ENCODE measurements at places on chromosomes 12 and 14.

DNA sequence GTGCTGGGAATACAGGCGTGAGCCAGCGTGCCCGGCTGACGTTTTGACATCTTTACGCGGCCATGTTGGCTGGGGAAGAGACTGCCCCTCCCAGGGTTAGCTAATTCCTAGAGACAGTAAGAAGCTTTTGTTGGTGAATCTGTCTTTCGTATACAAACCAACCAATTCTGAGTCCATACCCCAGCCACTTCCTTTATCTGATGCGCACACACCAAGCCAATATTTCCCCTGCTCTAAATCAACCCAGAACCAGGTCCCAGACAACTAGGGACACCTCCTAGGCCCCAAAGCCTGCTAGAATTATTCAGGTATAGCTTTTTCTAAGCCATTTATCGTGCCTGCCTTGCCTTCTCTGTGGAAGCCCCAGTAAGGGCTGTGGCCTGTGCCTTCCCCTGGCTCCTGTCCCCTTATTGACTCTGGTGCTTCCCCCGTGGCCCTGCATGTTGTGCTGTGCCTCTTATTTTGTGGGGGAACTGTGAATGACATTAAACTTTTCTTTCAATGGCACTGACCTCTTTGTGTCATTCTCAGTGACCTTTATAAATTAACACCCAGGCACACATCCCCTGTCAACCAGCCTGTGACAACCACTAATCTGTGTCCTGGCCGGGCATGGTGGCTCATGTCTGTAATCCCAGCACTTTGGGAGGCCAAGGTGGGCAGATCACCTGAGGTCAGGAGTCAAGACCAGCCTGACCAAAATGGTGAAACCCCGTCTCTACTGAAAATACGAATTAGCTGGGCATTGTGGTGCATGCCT is 10.7 kb upstream of the EVL start:
- DNase-seq, result no peak

DNA sequence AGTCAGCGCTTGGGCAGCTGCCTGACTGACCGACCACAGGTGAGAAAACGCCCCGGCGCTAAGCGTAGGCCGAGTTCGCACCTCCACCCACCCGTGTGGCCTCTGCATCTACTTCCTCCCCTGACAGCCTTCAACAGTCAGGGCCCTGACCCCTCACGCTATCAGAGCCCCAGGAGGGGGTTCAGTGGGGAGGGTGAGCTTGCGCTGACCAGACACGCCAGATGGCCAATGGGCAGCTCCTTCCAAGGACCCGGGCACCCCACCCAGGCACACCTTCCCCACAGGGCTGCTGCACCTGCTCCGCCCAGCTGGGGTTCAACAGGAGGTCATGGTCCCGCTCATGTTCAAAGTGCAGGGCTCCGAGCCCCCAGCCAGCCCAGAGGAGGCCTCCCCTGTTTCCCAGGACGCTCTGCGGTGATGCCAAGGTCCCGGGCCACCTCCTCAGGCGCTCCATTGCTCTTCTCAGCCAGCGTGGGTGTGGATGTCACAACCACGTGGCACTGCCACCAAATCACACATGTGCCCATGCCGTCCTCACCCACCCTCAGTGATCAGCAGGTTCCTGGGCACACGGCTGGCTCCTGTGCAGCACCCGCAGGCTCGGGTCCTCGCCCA is 48.7 kb upstream of the BCL11B start:
- DNase-seq, result no peak

DNA sequence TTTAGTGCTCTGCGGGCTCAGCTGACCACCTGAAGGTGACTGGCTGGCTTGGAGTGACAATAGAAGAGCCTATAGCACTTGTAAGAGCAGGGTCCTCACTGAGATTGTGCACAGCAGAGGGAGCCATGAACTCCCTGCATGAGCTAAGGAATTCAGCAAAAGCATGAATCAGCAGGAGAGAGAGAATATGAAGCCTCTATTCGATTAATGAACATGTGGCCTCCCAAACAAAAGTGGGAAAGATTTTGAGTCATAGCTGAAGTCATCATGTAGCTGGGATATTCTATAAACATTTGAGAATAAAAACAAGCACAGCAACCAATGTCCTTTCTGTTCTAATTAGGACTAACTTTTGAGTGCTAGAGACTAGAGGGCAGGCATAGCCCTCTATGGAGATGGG is 626.6 kb downstream of the DIO2 start:
- DNase-seq, result no peak

DNA sequence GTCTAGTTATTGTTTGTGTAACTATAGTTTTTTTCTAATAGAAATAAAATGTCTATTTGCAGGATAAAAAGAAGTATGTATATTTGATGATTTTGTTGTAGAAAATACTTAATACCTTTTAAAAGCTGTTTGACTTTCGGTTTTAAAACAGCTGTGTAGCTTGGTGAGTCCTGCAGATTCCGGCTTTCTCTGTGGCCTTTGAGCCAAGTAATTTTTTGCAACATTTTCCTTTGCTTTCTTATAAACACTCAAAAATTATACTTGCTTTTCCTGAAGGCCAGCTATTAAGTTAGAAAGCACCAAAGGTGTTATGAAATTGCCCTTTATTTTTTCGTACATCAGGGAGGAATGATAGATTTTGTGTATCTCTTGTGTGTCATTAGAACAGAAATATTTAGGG is 63.6 kb downstream of the CRADD start:
- no peak for DNase-seq

- no peak for DNase-seq
Observed at GRCh38 chr12:1069846-1070245, 78.8 kb downstream of the ERC1 start.

DNA sequence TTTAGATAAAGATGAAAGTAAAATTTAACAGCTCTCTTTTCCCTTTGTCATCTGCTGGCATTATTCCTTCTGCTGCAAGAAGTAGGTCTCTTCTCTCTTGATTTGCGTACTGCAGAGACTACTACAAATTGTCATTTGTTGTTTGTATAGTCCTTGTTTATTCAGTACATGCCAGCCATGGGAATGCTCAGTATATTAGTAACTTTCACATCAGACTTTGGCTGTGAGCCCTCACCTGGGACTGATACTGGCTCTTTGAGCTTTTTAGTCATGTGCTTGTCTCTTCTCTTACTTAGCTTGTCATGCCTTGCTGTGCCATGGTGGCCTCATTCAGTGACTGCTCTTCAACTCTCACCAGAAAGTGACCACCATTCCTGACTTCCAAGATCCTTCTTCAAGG is 169.8 kb downstream of the PRKCH start:
- no peak for DNase-seq

DNA sequence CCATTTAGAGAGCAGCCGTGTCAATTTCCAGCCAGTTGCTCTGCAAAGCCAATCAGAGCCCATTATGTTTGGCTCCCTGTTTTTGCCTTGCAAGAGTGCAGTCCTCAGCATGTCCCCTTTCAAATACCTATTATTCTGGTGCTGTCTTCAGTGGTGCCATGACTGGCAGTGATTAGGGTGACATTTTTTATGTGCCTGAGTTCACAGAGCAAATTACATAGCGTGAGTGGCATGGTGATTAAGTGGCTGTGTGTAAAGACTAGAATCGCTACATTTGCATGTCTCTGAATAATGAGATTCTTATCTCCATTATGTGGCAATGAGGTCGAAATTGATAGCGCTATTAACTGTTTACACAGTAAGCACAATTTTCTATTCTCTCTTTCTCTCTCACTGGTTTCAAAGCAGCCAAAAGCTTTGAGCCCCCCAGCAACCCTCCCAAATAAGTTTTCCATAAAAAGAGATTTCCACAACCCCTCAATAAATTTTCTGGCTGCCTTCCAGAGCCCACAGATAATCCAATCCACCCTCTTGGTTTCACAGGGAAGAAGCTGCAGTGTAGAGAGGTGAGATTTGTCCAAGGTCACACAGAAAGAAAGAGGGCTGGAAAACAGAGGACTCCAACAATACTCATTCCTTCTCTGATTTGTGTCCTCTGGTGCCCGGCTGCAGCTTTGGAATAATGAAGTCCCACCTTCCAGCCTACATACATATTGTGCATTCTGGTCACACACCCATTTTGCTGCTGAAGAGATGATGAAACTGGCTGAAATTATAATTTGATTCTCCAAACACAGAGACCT is 58.8 kb upstream of the NUDT4 start:
- DNase-seq, result peak; percentile 83

- no peak for DNase-seq
Observed at GRCh38 chr12:48198672-48198971, 4.5 kb downstream of the OR10AD1 start.

DNA sequence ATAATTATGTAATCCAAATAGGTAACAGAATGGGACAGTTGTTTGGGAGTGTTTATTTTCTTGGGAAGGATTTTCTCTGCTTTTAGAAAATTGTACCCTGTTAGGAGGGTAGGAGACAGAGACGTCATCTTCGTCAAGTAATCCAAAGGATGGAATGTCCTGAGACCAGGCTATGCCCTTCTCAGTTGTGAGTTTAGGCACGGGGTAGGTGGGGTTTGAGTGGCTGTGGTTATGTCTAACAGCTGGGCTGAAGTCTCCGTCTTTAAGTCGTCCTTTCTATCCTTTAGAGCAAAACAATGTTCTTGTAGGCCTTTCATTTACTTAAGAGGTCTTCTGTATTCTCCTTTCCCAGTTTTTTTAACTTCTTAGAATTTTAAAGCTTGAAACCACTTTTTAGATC is 5.7 kb downstream of the SOCS2 start:
- DNase-seq, result no peak

DNA sequence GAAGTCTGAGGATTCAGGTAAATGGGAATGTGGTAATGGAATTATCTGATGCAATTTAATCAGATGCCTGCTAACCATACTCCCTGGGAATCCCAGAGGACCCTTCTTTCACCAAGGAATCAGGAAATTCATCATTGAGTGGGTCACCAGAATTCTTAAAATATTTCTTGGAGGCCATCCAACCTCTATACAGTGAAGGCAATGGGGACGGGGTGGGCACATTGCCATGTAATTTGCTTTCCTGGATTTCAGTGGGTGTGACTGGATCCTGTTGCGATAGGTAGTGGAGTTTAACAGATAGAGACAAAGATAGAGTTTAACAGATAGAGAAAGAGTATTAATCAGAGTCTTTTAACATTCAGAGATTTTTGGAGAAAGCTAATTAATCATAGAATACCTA is 394.4 kb downstream of the DAD1 start:
- DNase-seq, result no peak

DNA sequence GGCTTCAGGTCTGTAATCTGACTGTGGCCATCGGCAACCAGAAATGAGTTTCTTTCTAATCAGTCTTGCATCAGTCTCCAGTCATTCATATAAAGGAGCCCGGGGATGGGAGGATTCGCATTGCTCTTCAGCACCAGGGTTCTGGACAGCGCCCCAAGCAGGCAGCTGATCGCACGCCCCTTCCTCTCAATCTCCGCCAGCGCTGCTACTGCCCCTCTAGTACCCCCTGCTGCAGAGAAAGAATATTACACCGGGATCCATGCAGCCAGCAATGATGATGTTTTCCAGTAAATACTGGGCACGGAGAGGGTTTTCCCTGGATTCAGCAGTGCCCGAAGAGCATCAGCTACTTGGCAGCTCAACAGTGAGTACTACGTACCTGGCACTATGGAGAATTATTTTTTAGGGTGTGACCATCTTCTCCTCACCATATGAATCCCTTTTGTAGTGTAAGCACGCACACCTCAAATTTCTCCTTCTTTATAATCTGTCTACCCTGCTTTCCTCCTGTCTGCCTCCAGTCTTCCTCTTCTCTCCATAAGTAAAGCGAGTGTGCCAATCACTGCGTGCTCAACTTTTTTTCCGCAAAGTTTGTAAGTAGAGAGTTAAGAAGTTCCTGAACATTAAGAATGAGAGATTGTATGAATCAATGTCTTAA is at the start of gene TPH2:
Gene TPH2, plus strand, starts transcription at position 118 of the 658 bp plus-strand sequence. Its CDS starts 142 bp downstream, at position 260.
- peak; percentile 69 for DNase-seq

DNA sequence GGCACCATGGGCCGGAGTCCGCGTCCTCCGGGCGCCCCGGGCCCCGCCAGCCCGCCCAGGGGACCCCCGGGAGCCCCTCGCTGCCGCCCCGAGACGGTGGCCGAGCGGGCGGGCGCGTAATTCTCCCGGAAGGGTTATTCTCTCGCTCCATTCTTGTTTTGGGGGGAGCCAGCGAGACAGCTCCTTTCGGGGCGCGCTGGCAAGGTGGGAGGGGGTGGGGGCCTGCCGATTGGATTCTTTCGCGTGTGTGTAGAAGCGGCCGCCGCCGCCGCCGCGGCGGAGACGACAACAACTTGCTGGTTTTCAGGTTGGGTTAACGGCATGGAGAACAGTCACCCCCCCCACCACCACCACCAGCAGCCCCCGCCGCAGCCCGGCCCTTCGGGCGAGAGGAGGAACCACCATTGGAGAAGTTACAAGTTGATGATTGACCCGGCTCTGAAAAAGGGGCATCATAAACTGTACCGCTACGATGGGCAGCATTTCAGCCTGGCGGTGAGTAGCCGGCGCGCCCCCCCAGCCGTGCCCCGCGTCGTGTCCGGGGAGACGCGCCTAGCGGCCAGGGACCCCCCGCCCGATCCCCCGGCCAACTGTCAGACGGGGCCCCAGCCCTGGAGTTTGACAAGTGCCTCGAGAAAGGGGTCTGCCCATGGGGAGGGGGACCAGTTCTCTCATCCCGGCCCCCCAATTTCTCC is 755 bp downstream of the SETD1B start:
- no peak for DNase-seq

GRCh38 chr12:97638739-97639138 is 176.1 kb downstream of the RMST start:
- DNase-seq, result peak; percentile 17

GRCh38 chr12:18258929-18259328 is 2.4 kb upstream of the PIK3C2G start:
- no peak for DNase-seq

GRCh38 chr14:79328863-79329262 is 882.4 kb downstream of the DIO2 start:
- DNase-seq, result no peak

- DNase-seq, result no peak
Observed at GRCh38 chr12:33116284-33116683, 219.7 kb upstream of the PKP2 start.

GRCh38 chr14:63046339-63047268 is 1.3 kb upstream of the KCNH5 start:
- no peak for DNase-seq

DNA sequence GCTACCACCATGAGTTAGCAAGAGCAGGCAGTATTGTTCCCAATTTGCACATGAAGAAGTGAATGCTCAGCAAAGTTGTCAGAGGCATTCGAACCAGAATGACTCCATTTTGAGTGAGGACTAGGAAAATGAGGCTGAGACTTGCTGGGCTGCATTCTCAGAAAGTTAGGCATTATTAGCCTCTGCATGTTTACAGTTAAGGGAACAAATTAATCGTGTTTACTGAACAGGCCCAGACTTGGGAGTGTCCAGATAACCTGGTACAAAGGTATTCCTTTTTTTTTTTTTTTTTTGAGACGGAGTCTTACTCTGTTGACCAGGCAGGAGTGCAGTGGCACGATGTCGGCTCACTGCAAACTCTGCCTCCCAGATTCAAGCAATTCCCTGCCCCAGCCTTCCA is 22.5 kb upstream of the VWF start:
- DNase-seq, result no peak

DNA sequence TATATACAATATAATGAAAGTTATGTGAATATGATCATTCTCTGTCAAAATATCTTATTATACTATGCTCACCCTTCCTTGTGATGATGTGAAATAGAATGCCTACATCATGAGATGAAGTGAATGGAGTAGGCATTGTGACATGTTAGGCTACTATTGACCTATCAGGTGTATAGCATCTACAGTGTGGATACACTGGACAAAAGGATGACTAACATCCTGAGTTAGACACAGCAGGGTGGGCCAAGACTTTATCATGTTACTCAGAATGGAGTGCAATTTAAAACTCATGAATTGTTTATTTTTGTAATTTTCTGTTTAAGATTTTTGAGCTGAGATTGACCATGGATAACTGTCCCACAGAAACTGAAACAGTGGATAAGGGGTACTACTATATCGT is 53.4 kb upstream of the NAV3 start:
- no peak for DNase-seq

GRCh38 chr14:46672128-46672527 is 20.5 kb upstream of the RPL10L start:
- DNase-seq, result no peak

Data from DMS153 (cell line).